ENCODE measurements at places on chromosomes 5 and 9.

- DNase-seq = no peak
These were observed 93.7 kb downstream of the PDE4D start for GRCh38 chr5:59799668-59800346.

DNA sequence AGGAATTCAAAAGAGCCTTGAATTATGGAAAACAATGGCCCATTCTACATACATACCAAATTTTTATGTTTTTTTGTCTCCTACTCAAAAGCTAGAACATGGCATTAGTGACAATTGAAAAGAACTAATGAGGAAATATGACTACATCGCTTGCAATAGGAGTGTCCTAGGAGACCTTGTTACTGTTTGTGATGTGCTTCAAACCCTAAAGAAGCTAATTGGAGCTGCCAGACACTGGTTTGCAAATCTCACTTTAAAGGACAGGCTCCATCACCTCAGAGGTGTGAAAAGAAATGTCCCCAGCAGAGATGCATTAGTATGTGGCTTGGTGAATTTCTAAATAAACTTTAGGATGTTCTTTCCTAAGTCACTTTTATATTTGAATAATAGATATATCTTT is 354.2 kb upstream of the EFNA5 start:
- no peak for DNase-seq

DNA sequence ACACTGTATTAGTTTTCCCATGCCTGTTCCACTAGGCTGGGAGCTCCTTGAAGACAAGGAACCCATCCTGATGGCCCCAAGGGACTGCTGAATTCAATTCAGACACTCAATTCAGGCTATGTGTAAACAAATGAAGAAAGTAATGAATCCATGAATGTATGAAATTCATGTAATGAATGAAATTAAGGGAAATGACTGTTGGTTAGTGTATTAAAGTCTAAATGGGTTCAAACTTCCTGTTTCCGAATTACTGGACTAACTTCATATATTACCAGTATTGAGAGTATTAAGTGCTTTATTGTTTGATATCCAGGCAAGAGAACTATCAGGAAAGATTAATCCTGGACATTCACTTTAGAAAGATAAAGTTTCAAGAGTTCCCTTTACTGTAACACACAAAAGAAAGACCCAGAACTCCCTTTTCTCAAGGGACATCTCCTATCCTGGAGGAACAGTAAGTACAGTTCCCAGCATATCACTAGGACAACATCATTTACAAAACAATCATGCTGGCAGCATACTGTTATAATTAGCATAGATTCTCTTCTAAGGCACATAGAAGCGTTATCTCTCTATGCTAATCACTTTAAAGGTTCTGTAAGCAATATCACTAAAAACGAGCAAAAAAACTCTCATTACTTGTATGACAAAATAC is 28.5 kb upstream of the IFNK start:
- DNase-seq = no peak

GRCh38 chr9:116855881-116856662 is 169.0 kb downstream of the TRIM32 start:
- no peak for DNase-seq

DNA sequence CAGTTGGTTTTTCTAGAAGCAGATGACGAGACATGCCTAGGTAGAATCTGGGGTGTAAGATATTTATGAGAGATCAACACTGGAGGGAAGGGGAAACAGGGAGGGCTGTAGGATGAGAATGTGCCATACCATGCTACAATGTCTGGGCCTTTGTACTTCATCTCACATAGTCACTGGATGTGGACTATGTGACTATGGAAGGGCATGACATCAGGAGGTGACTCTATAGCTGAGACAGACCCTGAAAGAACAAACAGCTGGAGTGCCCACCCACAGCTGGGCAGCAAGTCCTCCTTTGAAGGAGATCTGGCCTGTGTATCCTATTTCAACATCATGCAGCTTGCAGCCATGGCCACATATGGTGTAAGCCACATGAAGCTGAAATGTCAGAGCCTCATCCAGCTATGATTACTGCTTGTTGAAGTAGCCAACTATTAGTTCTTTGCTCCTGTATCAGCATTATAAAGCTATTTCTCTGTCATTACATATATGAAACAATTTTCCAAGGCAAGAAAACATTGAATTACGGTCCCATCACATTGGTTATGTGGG is 46.2 kb upstream of the KIF2A start:
- DNase-seq = no peak

DNA sequence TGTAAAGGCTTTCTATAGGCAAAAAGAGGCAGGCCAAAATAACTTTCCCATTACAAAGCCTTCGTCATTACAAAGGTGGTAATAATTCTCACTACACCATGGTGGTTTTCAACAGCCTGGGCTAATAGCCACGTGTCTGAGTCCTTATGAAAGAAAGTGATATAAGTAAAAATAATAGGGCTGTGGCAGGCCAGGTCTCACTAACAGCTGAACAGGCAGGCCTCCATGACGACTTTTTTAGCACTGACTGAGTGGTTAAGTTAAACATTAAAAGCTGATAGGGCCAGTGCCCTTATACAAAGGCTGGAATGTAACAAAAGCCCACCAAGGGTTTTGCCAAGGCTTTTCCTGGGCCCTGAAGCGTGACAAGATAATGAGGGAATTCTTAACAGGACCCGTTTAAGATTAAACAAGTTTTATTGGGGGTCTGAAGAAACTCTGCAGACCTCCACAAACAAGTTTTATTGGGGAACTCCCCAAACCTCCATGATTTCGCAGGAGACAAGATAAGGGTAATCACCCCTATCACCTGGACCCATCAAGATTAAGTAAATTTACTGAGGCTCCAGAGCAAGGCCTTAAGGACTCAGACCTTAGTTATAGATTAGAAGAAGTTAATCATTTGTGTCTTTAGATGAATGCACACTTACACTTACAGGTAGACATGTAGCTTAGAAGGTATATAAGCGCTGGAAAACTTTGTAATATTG is 412.9 kb downstream of the CHSY3 start:
- DNase-seq = no peak

DNA sequence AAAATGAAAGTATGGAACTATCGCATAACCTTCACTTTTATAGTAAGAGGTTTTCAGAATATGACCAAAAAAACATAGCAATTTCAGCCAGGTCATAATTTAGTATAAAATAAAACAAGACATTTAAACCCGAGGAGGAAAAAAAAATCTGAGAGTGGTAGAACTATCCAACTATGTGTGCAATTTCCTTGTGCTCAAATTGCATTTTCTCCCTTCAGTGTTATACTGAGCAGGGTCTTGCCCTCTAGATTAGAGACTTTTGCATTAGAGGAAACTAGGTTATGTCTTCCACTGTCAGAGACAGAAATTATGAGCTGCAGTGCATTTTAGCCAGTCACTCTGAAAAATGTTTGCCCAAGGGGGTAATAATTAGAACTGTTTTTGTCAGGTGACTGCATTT is 330.6 kb downstream of the NR2F1-AS1 start:
- DNase-seq = no peak

DNA sequence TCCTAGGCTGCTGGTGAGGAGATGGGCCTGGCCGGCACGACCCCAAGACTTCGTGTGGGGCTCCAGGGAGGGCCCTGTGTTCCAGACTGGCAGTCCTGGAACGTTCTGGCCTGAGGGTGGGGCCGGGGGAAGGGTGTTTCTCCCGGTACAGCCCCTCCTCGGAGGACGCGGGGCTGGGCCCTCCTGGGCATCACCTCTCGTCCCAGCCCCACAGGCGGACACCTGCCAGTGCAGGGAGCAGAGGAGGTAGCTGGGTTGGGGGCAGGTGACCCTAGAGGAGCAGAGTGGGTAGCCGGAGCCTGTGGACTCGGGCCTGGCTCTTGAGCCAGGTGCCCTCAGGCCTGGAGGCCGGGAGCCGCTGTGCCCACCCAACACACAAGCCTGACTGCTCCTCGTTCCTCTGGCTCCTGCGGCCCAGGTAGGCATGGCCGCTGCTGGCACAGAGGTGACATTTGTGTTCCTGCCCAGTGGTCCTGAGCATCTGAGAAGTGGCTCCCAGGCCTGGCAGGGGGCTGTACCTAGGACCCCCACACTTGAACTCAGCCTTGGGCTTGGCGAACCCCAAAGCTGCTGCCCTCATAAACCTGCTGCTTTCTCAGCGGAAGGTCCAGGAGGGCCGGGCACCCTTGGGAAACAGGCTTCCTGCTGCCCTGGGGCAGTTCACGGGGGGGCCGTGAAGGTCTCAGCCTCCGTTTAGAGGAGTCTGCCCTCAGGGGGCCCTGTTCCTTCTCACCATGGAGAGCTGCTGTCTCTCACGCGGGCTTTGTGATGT is 817 bp downstream of the SLC6A19 start:
- DNase-seq = no peak

GRCh38 chr9:80040457-80040856 is 468.7 kb downstream of the TLE4 start:
- DNase-seq = no peak

DNA sequence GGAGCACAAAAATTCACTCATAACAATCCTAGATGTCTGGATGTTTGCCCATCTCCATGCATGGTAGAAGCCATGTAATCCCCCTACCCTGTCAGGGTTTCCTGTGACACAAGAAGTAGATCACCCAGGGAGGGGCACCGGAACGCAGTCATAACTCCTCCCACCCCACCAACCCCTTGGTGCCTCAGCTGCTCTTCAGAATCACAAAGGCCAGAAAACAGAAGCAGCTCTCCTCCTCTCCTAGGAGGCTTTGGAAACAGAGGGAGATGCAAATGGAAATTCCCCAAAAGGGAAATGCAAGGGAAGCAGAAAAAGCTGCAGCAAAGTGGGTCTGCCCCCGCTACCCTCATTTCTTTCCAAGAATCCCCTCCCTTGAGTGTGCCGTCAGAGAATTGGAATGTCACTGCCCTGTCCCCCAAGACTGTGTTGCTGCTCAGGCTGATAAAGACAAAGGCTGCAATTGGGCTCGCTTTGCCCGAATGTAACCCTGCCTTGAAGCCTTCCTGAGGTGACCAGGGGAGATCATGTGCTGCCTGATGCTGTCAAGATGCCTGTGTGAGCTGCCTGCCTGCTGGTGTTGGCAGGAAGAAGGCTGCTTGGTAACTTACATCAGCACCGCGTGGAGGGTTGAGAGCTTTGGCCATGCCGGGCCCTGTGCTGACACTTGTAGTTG is 65.5 kb upstream of the ABCA1 start:
- DNase-seq = no peak

- DNase-seq = no peak
These were observed 5.6 kb downstream of the AMBP start for GRCh38 chr9:114072184-114073140.

GRCh38 chr5:72505539-72506157 is 1.6 kb downstream of the ZNF366 start:
- DNase-seq = no peak

DNA sequence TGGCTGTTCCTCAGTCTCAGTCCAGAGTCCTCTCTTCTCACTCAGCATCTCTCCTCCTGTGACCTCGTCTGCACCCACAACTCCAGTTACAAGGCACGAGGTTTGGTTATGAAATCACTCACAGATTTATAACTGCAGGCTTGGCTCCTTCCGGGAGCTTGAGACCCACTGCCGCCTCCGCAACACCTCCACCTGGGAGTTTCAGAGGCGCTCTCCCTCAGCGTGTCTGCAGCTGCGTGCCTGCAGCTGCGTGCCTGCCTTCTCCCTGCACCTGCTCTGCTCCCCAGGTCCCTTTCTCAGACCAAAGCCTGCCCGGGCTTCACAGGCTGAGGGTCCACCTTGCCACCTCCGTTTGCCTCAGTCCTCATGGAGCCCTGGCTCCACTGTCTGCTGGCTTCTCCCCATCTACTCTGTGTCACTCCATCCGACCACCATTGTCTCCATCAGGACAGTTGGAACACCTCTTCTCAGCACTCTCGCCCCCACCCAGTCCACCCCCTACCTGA is 51.5 kb downstream of the HRH2 start:
- DNase-seq = no peak

DNA sequence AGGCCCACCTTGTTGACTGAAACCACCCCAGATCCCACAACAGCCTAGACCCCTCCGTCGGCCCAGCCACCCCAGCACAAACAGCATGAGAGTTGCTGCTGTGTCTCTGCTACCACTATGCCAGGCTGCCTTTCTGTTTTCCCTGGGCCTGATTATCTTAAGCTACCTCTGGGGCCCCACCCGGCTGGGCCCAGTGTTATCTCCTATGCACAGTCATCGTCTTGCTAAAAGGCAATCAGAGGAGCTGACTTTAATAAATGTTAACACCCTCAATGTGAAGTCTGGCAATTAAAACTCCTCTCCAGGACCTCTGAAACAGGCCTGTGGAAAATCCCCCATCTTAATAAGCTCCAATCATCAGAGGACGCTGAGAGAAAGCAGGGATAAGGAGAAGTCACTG is 144.9 kb downstream of the FAM114A2 start:
- DNase-seq = no peak

DNA sequence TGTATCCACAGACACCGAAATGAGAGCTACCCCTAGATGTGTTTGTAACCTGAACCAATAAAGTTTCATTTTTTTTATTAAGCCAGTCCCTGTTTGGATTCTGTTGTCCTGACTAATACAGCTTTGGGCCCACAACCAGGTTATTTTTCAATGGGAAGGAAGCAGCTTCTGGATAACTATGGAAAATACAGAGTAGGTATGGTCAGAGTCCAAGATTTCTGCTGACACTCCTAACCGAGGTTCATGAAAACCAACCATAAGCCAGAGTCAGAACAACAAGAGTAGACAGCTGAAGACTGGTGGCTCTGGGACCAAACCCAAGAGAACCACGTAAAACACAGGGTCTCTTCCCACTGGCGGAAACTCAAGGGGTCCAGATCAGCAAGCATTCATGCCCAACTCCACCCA is 10.8 kb downstream of the KLF9 start:
- DNase-seq = no peak

GRCh38 chr5:91382530-91383026 is 539 bp downstream of the ARRDC3 start:
- DNase-seq = no peak

DNA sequence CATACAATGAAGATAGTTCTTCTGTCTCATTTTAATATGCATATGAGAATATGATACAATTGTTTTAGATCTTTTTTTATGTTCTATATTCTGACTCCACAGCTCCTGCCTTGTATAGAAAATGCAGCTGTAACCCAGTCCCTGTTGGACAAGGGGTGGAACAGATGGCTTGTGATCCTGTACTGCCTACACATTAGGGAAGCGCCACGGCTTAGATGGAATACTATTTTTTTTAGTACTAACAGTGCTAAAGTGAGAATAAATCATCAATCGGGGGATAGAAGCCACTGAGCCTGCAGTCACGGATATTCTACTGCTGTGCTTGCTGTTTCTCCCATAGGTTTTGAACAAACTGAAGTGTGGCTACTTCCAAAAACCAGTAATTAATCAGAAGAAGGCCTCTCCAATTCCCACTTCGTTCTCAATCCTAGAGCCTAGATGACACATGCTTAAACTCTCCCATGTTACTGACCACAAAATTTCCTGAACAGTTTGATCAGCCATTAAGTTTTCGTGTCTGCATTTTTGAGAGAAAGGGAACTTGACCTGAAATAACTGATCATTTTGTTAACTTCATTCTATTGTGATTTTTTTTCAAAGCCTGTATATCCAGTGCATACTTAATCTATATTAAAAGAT is 150.3 kb downstream of the CDH18 start:
- DNase-seq = no peak

- DNase-seq = no peak
These were observed 349.9 kb downstream of the PIK3R1 start for GRCh38 chr5:68565427-68565826.

- DNase-seq = no peak
These were observed 40.7 kb upstream of the ADAMTS2 start for GRCh38 chr5:179385914-179386313.

GRCh38 chr9:97675655-97676054 is 21.5 kb downstream of the XPA start:
- no peak for DNase-seq

GRCh38 chr5:118371973-118372831 is 616.1 kb downstream of the DTWD2 start:
- no peak for DNase-seq

GRCh38 chr5:137375741-137376526 is 123.2 kb downstream of the SPOCK1 start:
- DNase-seq = no peak
